ENCODE measurements at places on chromosomes 6 and 20.

GRCh38 chr6:132365281-132365907 is 35.9 kb downstream of the MOXD1 start:
- DNase-seq, result no peak

GRCh38 chr6:148455225-148455624 is 112.6 kb downstream of the SASH1 start:
- DNase-seq, result no peak

- no peak for DNase-seq
Measured at GRCh38 chr6:30884521-30885480, 482 bp downstream of the DDR1 start.

DNA sequence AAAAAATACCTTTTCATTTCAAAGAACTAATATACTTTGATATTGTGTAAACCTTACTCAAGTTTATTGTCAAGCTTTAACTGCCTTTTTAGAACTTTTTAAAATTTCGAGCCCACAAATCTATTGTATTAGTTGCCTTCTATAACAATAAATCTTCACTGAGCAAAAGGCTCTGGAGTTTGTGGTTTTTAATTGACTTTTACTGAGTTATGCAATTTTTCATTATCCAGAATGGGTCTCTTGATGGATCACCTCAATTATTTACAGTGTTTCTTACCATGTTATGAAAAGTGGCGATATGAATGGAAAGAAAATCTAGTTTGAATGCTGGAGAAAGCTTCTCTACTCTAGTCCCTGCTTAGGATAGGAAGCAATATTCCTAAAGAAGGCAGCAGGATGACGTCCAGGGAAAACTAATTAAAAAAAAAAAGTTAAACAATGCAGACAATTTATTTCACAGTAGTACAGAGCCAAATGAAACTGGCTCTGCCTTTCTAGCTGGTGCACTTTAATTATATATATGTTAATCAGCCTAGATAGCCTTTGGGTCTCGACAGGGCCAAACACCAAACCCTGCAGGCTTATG is 5.0 kb downstream of the ID4 start:
- no peak for DNase-seq

GRCh38 chr20:13220194-13220903 is 725 bp upstream of the ISM1 start:
- DNase-seq, result no peak

DNA sequence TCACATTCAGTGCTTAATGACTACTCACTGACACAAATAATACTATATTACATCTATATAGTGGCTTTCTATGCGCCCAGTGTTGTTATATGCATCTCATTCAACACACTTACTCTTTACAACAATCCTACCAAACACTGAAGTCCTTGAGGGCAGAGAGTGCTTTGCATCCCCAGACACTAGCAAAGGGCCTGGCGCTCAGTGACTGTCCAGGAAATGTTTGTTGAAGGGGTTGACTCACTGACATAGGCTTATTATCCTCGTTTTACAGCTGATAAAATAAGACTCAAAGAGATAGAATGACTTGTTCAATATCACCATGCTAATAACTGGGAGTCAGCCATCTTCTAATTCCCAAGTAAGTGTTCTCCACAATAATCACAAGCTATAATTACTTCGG is 163.3 kb downstream of the ARHGAP18 start:
- no peak for DNase-seq

- no peak for DNase-seq
Measured at GRCh38 chr6:170292407-170293158, 1.7 kb upstream of the DLL1 start.

DNA sequence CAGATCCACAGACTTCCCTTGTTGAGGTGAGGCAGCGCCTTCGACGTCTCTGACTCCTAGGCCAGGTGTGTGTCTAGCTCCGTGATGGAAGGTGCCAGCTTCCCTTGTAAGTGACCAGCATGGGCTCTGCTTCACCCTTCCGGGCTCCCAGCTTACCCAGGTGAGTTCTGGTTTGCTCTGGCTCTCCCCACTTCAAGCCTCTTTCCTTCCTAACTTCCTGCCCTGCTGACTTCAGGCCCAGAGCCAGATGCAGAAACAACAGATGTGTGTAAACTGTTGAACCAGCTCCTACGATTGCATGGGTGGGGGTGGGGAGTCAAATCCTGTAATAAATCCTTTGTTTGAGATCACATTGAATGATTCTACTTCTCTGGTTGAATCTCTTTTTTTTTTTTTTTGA is 51.6 kb upstream of the BMP6 start:
- no peak for DNase-seq

DNA sequence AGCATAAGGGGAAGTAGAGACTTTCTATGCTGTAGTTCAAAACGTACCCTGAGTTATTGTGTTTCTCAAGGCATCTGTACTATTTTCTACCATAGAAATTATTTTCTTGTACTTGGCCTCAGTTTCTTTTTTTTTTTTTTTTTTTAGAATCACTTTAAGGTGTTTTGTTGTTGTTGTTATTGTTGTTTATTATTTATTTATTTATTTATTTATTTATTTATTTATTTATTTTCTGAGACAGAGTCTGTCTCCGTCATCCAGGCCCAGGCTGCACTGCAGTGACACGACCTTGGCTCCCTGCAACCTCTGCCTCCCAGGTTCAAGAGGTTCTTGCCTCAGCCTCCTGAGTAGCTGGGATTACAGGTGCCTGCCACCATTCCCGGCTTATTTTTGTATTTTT is 179.1 kb downstream of the GRIK2 start:
- DNase-seq, result no peak
